ENCODE measurements at places on chromosomes 1 and 21.

GRCh38 chr1:37513795-37514349, 694 bp downstream of the MEAF6 start:
- peak; percentile 30 for DNase-seq

DNA sequence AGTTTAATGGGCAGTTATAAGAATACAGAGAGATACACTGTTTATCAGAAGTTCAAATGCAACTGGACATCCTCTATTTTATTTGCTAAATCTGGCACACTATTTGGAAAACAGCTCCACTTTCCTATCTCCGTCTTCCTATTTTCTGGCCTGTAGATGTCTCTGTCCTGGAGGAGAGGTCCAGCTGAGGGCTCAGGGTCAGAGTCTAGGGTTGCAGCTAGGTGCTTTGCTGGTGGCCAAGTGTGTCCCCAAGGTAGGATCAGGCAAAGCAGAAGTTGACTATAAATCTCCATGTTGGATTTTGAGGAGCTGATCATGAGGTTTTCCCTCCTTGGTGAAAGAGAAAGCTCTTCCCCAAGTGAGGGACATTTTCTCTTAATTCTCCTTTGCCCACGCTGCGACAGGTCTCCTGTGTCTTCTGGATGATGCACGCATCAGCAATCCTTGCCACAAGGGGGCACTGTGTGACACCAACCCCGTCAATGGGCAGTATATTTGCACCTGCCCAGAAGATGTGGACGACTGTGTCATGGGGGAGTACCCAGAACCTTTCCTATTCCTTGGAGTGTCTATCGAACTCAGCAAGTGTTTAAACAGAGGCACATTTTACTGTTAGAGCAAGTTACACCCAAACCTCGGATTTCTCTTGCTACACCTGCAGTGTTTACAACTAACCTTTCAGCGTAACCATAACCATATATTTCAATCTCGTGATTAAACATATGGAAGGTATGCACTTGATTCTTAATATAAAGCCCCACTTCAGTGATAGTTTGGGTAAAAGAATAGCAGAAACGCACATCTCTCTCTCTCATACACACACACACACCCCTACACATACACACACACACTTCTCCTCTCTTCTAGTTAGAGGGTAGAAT, 10.2 kb downstream of the ADAM30 start:
- DNase-seq: peak; percentile 38

- DNase-seq: no peak
Measured at GRCh38 chr1:39646232-39647081, 7.0 kb upstream of the HEYL start.

- DNase-seq: no peak
Measured at GRCh38 chr21:45588086-45588825, 46.0 kb upstream of the SLC19A1 start.

- DNase-seq: no peak
Measured at GRCh38 chr1:26290882-26291261, 11.0 kb downstream of the SH3BGRL3 start.

GRCh38 chr1:180144659-180145357, 9.9 kb upstream of the QSOX1 start:
- no peak for DNase-seq

All from RWPE1 (cell line).